ENCODE measurements at places on chromosomes 5 and 9.

- DNase-seq: no peak
These were observed 542.5 kb upstream of the PTGER4 start for GRCh38 chr5:40137223-40137622.

DNA sequence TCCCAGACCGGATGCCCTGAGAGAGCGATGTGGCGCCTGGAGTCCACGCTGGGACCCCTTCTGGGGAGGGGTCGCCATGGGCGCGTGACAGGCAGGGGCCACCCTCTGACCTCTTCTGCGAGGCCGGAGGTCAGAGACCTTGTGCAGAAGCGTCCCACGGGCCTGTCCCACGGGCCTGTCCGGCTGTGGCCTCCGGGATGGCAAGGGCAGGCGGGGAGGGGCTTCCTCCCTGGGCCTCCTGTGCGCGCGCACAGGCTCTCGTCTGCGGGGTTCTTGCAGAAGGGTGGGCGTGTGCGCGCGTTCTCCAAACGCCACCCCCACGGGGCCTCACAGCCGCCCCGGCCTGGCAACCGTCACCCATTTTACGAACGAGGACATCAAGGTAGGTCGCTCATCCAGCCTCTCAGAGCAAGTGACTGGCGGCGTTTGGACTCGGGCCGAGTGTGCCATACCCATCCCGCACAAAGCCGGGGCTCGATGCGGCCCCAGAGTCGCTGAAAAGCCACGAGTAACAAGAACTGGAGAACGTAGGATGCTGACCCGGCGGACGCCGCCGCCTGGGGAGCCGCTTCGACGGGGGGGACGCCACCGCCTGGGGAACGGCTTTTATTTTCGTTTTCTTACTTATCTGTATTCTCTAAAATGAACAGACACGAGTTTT, 897 bp downstream of the AHRR start:
- DNase-seq: no peak

GRCh38 chr5:20248118-20248517, 260.1 kb upstream of the CDH18 start:
- DNase-seq: no peak

DNA sequence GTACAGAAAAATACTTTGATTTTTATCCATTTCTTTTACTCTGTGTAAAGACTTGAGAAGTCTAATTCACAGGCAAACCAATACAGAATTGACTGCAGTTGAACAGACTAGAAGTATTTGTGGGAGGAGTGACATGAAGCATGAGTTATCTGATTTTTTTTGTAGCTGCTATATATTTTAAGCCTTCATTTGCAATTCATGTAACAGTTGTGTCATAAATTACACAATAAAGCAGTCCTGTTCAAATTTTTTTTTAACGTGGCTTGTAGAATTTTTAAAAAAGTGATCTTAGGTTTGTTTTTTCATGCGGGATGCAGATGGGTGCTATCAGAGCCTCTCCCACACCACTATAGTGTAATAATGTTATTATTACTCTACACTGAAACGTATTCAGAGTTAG, 2.9 kb upstream of the MAML1 start:
- DNase-seq: no peak

DNA sequence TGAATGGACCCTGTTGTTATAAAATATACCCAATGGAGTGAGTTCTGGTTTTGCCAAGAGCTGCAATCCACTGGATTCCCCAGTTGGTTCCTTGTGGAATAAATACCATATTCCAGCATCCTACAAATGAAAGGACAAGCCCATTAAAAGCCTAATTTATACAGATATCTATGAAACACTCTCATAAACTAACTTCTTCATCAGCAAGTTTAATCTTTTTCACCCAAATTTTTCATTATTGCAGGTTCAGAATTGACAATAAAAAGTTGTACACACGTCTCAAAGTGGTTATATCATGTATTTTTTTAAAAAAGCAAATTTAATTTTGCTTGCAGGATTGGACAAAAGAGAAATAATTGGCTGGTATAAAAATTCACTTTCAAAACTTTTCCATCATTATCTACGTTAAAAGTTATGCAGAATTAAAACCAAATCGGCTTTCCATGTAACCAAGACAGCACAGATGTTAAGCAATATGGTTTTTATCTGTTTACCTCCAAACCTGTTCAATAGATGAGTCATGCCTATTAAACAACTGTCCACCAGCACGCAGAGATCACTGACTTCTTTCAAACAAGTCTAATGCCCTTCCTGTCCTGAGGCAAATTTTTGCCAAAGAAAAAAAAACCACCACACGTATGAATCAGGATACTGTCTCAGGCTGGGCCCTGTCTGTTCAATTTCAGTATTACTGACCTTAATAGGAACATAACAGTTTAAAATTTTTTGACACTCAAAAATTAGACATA, 42.5 kb downstream of the CEMIP2 start:
- no peak for DNase-seq

DNA sequence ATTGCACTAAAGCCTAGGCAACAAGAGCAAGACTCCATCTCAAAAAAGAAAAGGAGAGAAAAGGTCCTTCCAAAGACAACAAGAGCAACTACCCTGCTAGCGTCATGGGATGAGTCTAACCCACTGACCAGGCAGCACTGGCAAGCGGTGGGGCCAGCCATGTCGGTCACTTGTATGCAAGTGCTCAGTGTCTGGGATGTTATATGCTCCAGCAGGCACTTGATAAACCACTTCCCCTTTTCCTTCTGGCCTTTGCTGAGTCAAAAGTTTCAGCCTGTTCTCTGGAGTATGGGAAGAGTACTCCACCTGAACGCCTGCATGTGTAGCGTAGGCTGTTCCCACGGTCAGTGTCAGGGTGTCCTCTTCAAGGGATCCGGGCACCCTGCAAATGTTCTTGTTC, 9.2 kb upstream of the MXD3 start:
- no peak for DNase-seq

Measured in stimulated activated effector memory CD8-positive, alpha-beta T cell treated with anti-CD3 and anti-CD28 coated beads, Interleukin-12 subunit alpha, Interleukin-12 subunit beta, amount 100 ng/mL, for 72 hours (primary cell).